ENCODE measurements at places on chromosomes 4 and X. TPM values are rescaled to one million over a fixed set of nuclear protein-coding genes. Genes with fewer than 3 reads are reported as not detected.

The NOX1 gene
- 0.33 TPM for total RNA-seq

The CT45A5 gene
- not detected for total RNA-seq

The HPGDS gene
- 2.2 TPM for total RNA-seq

The FHIP1A gene
- 1.4 TPM for total RNA-seq

The RAB9B gene
- total RNA-seq = 18.8 TPM

- no peak for DNase-seq
Observed at GRCh38 chrX:580030-580429, 50.6 kb upstream of the SHOX start.

DNA sequence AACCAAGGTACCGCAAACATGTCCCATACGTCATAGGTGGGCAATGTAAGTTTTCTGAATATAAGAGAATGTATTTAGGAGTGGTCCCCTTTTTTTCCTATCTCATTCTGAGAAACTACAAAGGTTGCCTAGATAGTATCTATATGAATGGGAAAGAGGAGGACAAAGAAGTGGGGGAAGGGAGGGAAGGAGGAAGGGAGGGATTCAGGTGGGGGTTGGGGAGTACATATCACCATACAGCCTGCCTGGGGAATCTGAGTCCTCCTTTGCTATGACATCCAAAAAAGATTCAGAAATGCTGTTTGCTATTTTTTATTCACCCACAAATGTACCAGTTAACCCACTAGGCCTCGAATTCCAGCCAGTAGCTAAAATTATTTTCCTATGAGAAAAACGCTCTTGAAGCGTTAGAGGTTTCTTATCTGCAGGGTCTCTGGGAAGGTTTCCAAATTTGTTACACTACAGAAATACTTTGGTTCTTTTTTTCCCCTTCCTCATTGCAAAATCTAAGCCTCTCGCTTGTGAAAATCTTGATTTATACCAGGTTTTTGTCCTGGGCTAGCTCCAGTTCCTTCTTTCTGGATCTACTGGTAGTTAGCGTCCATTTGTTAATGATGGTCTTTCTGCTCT, 212.9 kb downstream of the NSUN7 start:
- no peak for DNase-seq

DNA sequence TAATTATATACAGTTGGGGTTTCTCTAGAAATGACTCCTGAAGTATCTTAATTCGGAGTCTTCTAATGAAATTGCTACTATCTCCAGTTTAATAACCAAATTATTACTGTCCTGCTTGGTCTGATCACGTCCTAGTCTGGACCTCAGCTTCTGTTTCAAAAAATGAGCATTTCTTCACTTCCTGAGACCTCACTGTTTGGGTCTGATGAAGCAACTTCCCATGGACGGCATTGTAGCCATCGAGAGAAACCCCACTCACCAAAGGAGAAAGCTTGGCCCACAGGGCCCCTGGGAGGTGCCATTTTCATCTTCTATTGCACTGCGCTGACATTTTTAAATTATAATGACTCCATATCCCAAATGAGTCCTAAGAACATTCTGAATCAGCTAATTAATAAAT, 178.0 kb downstream of the MGST2 start:
- no peak for DNase-seq

DNA sequence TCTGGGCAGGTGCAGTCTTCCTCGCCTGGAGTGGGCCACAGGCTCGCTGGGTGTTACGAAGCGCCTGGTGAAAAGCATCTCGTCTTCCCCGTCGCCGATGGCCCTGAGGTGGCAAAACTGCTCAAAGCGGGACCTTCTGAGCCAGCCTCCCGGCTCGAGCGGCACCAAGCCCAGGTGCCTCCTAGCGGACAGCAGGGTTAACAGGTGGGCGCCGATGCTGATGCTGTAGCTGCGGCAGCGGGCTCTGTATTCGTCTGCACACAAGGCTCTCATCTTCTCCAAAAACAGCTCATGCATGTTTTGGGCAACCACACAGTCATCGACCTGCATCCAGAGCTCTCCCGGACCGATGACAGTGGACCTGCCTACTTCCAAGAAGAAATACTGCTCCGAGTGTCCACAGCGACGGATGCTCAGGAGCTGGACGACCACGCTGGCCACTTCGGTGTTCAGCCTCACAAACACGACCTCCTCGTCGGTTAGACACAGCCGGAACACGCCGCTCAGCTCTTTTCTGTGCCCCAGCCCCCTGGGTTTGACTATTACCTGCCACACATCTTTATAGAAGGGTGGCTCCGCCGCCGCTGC, 1.2 kb downstream of the IRS4 start:
- DNase-seq = no peak

DNA sequence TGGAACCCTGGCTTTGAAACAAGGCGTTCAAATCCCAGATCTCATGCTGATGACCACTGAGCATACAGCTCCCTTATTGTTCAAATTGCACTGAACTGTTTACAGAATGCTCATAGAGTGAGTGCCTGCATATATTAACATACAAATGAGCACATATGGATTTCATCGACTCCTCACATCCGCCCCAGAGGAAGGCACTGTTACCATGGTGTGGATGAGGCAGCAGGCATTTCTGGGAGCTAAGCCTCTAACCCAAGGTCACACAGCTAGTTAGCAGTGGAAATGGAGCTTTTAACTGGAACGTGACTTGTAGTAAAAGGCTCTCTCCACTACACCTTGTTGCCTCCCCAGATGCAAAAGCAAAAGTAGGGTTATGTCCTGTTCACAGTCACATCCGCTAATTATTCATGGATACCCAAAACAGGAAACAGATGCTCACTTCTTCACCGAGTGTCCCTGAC, 289.7 kb downstream of the STK32B start:
- no peak for DNase-seq

DNA sequence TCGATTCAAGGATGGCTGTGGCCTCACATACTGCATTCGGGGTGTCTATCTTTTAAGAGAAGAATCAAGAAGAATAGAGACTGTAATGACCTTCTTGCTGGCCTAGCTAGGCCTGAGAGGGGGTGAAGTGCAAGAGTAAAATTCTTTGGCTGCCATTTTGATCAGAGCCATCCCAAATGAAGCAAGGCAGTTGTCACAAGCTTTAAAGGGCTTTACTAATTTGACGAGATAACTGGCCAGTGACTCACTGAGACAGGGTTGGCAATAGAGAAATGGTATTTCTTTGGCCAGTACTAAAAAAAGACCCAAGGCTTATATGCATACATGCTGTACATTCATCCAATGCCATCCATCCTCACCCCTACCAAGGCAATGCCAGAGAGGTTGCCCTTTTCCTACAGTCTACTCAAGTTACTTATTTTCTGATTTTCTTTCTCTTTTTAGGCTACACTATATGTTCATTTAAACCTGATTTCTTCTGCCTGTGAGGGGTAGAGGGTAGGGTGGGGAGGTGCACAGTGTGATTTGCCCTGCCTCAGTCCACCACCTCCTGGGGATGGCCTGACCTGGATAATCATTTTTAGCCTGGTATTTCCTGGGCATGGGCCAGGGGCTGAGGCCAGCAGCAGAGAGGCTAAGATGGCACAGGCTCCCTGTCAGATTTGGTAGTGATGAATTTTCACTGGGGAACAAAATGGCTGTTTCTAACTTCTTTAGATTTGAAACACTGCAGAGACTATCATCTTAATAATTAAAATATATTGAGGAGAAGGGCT, 32.2 kb downstream of the ATG4A start:
- DNase-seq = no peak

GRCh38 chr4:180828455-180829018, 1414.7 kb upstream of the TENM3 start:
- DNase-seq = no peak

DNA sequence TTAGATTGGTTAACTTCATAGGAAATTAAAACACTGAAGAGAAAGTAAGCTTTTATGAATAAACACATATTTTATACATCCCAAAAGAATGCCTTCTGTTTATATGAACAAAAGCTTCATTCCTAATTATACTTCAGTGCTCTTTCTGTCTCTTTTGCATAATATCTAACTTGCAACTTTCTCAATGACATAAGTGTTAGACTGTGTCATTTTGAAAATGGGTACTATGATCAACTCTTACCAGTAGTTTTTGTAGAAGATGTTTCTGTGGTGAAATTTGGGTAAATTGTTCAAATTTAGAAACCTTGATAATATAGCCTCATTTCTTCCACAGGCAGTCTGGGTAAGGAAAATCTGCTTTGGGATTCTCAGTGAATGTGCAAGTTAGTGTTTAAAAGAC, 991.4 kb downstream of the CCSER1 start:
- no peak for DNase-seq

DNA sequence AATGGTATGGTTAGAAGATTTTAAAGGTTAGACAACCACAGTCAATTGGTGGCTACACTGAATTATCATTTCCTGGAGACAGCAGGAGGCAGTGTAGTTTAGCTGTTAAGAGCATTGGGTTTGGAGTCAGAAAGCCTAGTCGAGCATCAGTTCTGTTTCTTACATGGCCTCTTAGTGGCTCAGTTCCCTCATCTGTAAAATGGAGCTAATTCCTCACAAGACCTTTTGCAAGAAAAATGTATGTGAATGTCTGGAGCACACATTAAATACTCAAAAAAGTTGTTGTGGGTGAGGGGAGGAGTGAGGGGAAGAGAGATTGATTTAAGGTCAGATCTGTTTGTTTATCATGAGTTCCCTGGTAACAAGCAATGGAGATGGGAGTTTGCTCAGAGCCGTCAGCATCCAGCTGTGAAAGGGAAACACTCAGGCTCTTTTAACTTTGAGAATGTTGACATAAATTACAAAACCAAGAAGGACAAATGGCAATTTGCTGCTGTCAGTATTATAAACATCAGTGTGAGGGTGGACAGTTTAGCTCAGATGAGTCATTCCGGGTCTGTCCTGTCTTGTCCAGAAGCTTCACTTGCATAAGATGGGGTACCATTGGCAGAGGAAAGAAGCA, 98.2 kb upstream of the PGRMC2 start:
- no peak for DNase-seq

GRCh38 chr4:133484287-133484686, 335.2 kb downstream of the PCDH10 start:
- DNase-seq = no peak

- DNase-seq = no peak
Observed at GRCh38 chr4:159021597-159022385, 81.1 kb upstream of the RAPGEF2 start.

GRCh38 chrX:151816934-151817333, 82.4 kb downstream of the CNGA2 start:
- no peak for DNase-seq

DNA sequence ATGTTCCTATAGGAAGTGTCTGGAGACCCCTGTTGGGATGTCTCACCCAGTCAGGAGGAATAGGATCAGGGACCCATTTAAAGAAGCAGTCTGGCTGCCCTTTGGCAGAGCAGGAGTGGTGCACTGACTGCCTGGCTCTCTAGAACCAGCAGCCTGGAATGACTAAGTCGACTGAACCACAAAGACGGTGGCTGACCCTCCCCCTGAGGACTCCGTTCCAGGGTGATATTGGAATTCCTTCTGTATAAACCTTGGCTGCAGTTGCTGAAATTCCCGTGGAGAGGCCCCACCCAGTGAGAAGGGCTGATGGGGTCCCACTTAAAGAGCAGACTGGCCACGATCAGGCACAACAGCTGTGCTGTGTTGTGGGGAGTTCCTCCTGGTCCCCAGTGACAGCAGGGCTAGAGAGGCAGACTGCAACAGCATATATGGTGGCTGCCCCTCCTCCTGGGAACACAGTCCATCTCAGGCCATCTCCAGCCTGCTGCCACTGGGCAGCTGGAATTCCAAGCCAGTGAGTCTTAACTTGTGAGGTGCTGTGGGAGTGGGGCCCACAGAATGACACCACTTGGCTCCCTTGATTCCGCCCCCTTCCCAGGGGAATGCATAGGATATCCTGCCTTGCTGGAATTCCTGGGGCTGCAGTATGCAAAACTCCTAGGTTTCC, 41.8 kb upstream of the RLIM start:
- no peak for DNase-seq

DNA sequence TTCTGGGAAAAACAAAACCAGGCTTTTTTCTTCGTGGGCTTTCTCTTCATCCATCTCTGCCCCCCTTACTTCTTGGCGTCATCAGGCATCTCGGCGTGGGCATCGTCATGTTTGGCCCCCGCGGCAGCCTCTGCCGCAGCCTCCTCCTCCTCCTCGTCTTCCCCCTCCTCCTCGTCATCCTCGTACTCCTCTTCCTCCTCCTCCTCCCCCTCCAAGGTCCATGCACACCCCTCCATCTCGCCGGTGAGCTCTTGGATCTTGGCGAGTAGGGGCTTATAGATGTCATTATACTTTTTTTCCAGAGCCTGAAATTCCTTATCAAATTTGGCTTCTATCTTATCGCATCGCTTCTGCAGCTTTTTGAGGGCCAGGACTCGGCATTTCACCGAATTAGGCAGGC, 488 bp downstream of the NAP1L5 start:
- DNase-seq = peak; percentile 82

DNA sequence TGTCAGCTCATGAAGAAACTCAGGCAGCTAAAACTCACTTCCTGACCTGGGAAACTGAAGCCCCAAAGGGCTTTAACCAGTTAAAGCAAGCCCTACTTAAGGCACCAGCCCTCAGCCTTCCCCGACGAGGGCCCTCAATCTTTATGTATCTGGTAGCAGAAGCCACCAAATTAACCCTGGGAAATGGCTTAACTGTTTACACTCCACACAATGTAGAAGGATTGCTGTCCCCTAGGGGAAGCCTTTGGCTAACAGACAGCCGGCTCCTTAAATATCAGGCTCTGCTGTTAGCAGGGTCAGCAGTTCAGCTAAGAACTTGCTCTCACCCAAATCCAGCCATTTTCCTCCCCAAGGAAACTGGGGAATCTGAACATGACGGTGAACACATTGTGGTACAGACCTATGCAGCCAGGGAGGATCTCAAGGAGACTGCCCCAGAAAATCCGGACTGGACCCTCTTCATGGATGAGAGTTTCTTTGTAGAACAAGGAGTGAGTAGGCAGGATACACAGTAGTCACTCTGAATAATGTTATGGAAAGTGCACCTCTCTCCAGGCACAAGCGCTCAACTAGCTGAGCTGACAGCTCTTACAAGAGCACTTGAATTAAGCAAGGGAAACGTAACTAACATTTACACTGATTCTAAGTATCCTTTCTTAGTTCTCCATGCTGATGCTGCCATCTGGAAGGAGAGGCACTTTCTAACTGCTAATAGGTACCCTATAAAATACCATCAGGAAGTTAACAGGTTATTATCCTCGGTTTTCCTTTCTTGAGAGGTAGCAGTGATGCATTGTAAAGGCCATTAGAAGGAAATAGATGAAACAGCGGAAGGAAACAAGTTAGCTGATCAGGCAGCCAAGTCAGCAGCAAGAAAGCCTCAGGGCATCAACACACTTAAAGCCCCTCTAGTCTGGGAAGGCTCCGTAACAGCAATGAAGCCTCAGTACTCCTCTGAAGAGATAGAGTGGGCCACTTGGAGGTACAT, 9.6 kb upstream of the NAF1 start:
- DNase-seq = no peak

Measured in sigmoid colon (tissue), 7 donors.